Putamen (tissue), 1 donor: ENCODE measurements at places on chromosomes 13 and 19.
A peak's percentile ranks its signal among the peaks of the same experiment; 100 is the strongest.

GRCh38 chr13:113768018-113768905 is 9.2 kb downstream of the TMEM255B start:
- DNase-seq = no peak

DNA sequence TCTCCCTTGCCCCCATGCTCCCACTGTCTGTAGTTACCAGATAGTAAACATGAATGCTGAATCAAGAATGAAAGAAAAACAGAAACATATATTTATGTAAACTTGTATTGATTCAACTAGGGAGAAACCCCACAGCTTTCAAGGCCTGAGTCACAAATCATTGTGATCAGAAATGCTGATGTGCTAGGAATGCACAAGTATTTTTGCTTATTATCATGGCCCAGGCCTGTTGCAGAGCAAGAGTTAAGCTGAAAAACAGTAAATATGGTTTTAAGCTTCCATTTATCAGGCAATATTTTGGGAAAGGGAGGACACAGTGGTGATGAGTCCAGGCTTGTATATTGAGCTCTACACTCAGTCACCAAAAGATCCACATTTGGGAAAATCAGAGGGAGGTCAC is 669.6 kb downstream of the DIAPH3 start:
- DNase-seq = no peak

DNA sequence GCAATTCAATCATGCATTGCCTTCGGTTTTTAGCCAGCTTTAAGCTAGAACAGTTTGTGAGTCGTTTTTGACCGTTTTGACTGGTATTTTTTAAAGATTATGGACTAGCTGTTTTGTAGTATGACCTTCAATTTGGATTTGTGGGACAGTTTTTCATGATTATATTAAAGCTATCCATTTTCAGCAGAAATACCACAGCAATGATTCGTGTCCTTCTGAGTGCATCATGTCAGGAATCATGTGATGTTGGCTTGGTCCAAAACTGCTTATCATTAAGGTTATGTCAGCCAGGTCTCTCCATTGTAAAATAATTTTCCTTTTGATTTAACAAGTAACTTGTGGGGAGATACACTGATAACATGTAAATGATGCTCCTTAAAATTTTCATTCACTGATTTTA is 229.0 kb downstream of the POSTN start:
- no peak for DNase-seq

DNA sequence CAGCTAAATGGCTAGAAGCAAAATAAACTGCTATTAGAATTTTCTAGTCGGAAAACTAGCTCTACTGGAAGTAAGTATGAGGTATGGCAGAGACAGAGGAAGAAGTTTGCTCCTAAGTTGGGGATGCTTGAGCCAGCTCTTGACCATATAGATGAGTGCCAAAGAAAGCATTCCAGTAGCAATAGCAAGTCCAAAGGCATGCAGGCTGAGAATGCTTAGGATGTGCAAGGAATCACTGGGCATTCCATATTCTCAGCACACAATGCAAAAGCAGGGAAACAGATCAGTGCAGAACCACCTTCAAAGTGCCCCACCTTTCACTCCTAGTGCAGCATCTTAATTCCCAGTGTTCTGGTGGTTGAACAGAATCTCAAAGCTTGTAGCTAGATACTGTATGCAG is 32.9 kb downstream of the SERTM1 start:
- no peak for DNase-seq

- no peak for DNase-seq
These were observed 152.0 kb downstream of the NUFIP1 start for GRCh38 chr13:44837250-44837649.

DNA sequence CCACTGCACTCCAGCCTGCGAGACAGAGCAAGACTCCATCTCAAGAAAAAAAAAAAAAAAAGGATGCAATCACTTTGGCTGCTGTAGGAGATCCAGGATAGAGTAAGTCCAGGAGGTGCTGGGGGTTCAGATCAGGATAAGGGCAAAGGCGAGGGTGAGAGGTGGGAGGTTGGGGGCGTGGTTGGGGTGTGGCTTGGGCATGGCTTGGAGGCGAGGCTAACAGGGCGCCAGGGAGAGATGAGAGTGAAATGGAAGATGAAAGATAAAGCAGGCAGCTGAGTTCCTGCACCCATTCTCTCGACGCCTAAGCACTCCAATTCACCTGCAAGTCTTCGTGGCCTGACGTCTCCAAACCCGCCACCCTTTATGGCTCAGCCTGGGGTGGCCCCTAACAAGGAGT is 25.0 kb upstream of the ZNRF4 start:
- DNase-seq = no peak

GRCh38 chr19:971795-972194 is 12.3 kb upstream of the WDR18 start:
- no peak for DNase-seq

DNA sequence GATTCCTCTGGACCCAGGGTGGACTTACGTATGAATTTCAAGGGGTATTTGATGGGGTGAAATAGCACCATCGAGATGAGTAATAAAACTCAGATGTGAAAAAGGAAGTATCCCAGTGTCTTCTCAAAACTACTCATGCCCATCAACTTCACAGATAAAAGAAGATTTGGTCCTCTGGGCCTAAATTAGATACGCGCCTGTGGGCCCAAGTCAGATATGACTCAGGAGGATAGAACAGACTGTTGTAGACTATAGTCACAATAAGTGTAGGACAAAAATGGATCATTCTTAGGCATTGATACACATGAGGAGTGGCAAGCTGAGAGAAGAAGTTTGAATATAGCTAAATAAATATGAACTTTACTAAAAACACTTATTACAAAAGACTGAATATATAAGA is 2438.8 kb downstream of the PCDH9 start:
- no peak for DNase-seq

DNA sequence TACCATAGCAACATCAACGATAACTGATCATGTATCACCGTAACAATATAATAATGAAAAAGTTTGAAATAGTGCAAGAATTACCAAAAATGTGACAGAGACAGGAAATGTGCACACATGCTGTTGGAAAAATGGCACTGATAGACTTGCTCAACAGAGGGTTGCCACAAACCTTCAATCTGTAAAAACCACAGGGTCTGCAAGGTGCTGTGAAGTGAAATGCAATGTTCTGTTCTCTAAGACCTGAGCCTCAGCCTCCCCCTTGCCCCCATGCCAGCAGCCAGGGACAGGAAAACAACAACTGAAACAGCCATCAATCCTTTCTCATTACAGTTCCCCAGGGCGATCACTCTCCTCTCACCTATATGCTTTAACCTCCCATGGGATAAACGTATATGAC is 88.4 kb downstream of the USP12 start:
- DNase-seq = no peak

DNA sequence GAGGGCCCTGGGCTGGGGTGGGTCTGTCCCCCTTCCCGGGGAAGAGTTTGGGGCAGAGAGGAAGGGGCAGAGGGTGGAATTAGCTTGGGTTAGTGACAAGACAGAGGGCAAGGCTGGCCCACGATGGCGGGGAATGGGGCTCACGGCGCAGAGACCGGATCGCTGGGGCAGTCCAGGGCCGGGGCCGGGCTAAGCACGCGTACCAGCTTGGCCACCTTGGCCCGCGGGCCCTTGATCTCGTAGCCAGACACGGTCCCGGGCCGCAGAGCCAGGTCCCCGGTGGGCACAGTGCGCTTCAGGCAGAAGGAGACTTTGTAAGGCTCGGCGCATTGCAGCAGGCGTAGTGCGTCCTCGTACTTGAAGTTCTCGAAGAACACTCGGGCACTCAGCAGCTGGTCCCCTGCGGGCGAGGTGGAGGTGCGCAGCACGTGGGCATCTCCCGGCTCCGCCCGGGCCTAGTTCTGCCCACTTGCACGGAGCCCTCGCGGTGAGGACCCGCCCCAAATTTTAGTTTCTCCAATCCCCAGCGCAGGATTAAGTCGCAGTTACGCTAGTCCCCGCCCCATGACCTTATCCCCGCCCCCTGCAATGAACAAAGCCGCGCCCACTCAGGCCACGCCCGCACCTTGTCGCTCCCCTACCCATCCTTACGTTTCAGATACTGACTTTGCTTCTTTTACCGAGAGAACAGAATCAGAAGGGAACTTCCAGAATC is 8.6 kb upstream of the HIPK4 start:
- DNase-seq = peak; percentile 34

DNA sequence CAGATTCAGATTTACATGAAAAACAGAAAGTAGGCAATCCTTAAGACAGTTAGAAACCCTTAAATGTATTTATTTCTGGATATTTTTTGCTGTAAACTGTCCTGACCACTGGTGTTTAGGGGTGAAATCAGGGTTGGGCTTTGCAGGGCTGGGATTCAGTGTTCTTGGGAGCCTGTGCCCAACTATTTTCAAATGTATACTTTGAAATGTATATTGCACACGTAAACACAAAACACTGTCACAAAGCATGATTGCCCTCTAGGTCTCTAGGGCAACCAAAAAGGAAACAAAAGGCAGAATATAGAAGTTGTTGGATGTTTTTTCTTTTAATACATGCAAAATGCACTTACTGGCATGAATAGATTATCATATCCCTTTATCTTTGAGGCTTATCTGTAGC is 1185.4 kb downstream of the DIAPH3 start:
- no peak for DNase-seq

- no peak for DNase-seq
These were observed at the start of gene IQCN for GRCh38 chr19:18274219-18274780. Gene IQCN, minus strand, starts transcription at chr19:18274452. Its CDS starts 4,974 bp downstream, at chr19:18269478.

- no peak for DNase-seq
These were observed 181.5 kb downstream of the FOXO1 start for GRCh38 chr13:40484974-40485373.

DNA sequence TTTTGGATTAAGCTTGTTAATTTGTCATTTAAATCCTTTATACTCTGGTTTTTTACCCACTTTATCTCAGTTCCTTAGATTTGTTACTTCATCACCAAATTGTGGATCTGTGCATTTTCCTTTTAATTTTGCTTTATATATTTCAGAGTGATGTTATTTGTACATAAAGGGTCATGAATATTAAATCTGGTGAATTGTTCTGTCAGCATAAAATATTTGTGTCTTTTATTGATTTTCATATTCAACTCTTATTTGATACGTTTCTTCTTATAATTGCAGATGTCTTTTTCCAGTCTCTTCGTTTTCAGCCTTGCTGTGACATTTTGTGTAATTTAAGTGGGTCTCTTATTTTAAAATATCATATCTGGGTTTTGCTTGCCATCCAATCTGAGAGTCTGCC is 4.7 kb downstream of the SETDB2 start:
- DNase-seq = no peak

- DNase-seq = no peak
These were observed 8.5 kb downstream of the ZNF526 start for GRCh38 chr19:42228641-42229040.

DNA sequence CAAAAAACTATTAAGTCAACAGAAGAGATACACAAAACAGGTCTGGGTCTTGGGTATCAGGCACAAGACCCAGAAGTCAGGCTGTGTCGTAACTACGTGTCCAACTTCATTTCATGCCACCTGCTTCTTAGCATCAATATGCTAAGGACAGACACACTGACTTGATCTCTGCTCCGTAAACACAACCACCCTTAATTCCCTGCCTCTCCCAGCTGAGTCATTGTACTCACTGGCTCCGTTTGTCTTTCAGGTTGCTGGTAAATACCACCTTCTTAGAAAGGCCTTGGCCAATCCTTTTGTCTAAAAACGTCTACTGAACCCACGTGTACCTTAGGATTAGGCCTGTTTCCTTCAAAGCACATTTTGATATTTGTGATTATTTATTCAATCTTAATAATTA is 726.2 kb downstream of the PCDH9 start:
- DNase-seq = no peak

DNA sequence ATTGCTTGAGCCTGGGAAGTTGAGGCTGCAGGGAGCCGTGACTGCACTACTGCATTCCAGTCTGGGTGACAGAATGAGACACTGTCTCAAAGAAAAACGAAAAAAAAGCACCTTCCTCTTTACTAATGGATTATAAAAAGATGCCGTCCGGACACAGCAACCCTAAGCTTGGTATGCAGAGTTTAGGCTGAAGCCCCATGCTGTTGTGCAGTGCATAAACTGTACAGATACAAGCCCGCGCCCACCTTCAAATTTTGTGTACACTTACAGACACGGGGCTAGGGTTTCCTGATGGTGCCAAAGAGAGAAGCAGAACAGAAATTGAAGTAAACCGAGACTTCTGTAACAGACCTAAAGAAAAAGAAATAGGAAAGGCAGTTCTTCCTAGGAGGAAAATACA is 9.0 kb downstream of the LPAR6 start:
- no peak for DNase-seq

DNA sequence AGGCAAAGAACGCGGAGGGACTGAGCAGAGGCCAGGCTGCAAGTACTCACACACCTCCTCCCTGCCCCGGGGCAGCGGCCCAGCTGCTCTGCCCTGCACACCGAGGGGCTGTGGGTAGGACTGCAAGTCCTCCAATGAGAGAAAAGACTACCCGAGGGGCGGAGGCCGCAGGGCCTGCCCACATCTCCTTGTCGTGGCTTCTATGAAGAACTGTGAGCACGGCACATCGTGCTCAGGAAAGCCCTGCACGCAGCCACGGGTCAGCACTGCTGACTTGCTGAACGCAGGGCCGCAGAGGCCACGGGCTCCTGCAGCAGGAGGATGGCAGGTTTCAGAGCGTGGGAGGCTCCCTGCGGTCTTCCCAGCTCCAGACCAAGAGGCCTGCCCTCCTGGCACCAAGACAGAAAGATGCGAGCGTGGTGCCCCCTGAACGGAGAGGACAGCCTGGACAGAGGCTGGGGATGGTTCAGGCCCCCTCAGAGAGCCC is 37.4 kb downstream of the CEBPG start:
- no peak for DNase-seq

DNA sequence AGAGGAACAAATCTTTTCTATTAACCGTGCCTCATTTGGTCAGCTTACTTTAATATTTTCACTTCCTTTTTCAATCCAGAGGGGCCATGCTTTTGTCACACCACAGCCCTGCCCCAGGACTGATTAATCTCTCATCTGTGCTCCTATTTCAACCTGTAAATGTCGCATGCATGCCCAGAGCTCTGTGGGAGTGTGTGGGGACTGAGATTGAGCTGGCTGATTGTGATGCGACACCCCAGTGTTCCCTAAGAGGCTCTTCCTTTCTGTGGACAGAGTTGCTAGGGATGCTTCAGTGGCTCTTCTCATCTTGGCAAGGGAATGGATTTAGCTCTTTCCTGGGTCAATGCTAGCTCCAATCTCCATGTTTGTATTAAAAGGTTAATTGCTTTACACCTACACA is 249.6 kb downstream of the TDRD3 start:
- no peak for DNase-seq
